ENCODE measurements at places on chromosomes 6 and 20.

GRCh38 chr6:122009000-122009350 is 390.5 kb upstream of the HSF2 start:
- no peak for DNase-seq

DNA sequence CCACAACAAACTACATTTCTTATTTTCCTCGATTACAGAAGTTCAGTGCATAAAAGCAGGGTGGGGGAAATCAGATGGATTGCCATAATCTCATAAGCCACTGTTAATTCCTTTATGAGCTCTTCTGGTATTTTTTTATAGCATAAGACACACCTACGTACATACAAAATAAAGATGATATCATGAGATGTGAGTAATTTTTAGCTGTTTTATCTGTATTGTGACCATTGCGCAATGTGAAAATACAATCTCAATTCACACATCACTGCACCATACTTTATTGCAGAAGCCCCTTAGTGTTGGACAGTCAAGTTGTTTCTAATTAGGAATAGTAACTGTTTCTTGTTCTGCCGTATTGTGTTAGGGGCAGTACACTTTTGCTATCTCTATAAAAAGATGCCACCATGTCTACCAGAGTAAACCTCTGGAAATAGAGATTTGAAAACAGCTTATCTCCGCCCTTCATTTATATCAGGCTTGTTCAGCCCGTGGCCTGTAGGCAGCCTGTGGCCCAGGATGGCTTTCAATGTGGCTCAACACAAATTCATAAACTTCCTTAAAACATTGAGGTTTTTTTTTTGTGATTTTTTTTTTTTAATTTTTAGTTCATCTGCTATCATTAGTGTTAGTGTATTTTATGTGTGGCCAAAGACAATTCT is 90.4 kb downstream of the FARS2 start:
- DNase-seq: no peak

GRCh38 chr6:166244353-166245045 is 63.7 kb downstream of the PRR18 start:
- DNase-seq: peak; percentile 57

GRCh38 chr6:151699719-151700118 is 107.8 kb upstream of the ESR1 start:
- DNase-seq: no peak

GRCh38 chr6:130466748-130467061 is 100.9 kb downstream of the TMEM200A start:
- no peak for DNase-seq

GRCh38 chr6:124962639-124963415 is 590 bp downstream of the RNF217 start:
- DNase-seq: no peak

GRCh38 chr20:62942456-62942855 is 4.5 kb downstream of the GID8 start:
- no peak for DNase-seq

GRCh38 chr6:74115674-74116073 is 419.7 kb downstream of the CD109 start:
- no peak for DNase-seq

DNA sequence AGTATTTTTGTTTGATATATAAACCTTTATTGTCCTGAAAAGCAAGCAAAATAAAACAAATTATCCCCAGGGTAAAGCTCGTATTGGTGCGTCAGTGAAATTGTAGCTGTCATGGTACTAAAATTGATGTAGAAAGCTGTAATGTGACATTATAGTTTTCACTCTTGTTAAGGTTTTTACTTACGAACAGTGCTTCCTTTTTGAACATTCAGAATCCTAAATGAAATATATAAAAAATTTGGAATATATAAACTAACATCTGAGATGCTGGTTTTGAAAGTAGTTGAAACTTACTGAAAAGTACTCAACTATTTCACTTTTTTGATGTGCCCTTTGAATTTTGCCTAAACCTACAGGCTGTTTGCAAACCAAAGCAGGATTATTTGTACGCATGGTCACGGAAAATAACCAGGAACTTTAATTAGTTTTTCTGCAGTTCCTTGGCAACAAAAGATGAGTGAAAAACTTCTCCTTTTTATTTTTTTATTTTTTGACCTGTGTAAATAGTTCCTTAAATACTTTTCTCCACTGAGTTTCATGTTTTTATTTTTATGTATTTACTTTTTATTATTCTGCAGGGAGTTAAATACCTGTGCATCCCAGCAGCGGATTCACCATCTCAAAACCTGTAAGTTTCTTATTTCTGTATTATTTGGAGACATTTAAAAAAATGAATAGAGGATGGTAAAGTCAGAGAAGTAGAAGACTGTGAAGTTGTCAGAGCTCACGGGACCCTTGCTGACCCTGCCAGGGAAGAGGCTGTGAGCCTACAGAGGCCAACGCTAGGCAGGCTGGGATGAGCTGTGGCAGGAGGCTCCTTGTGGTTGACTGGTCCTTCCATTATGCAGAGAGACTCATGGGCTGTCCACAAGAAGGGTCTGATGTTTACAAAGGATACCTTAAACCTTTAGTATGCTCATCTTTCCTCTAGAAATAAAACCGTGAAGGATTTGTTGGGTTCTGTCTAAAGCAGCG is 42.5 kb downstream of the DUSP22 start:
- no peak for DNase-seq

GRCh38 chr20:33015114-33015484 is 7.6 kb downstream of the BPIFB2 start:
- DNase-seq: no peak

- DNase-seq: peak; percentile 71
Measured at GRCh38 chr20:49323622-49324238, 45.9 kb upstream of the ZNFX1 start.

GRCh38 chr20:57856658-57857057 is 146.8 kb upstream of the PMEPA1 start:
- DNase-seq: no peak

DNA sequence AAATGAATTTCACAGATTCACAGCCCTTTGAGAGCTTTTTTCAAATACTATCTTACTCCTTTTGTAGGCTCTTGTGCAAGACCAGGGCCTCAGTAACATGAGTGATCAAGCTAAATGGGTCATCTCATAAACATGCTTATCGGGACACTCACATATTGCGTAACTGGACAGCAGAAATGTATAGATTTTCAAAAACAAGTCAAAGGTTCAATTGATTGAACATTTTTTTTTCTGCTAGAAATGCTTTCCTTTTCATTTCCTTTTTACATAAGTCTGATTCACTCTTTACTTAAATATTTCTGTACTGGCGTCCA is 8.7 kb upstream of the SALL4 start:
- DNase-seq: no peak

DNA sequence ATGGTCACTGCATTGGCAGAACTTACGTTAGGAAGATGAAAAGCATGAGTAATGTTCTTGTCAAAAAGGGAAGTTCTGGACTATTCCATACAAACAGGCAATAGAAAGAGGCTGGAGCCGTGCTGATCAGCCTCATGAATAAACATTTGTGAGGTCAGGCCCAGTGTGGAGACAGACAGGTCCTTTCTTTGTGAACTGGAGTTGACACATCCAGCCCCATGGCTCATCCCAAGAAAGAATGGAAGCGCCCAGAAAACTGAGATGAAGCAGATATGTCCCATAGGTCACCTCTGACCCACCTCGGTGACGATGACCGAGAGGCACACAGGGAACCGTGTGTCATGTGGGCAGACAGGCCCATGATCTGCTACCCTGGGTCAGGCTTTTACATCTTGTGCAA is 276.0 kb upstream of the SGK1 start:
- no peak for DNase-seq

GRCh38 chr20:51402201-51402600 is 140.3 kb downstream of the NFATC2 start:
- DNase-seq: peak; percentile 87

DNA sequence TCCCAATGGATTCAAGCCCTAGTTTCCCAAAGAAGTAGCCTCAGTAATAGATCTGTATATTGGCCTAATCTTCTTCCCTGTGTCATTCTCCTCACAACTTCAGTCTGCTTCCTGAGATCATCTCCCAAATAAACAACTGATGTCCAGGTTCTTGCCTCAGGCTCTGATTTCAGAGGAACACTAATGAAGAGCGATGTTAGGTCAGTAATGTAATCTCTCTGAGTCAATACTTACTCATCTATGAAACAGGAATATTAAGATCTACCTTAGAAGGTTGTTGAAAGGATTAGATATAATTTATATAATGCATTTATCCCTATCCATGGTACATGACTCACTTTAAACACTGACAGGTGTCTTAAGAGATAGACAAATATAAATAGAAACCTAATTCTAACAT is 246.0 kb upstream of the FLRT3 start:
- DNase-seq: no peak

DNA sequence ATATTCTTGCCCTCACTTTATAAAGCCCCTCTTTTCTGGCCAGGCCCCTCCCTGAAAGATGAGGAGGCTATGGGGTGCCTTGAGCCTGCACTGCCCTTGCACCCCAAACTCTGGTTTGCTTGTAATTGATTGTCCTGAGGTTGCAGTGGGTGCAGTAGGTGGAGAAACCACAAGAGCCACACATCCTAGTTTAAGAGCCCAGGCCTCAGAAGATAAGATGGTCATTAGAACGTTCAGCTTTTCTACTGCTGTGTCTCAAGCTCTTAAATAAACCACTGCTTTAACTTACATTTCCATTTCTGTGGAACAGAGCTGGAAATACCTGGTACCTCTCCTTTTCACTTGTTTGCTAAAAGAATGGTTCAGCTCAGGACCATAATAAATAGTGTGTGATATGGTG is 9.0 kb downstream of the MRAP2 start:
- DNase-seq: no peak

- DNase-seq: no peak
Measured at GRCh38 chr6:11929241-11929835, 82.8 kb upstream of the HIVEP1 start.

GRCh38 chr20:58433759-58434158 is 44.7 kb downstream of the VAPB start:
- DNase-seq: no peak

DNA sequence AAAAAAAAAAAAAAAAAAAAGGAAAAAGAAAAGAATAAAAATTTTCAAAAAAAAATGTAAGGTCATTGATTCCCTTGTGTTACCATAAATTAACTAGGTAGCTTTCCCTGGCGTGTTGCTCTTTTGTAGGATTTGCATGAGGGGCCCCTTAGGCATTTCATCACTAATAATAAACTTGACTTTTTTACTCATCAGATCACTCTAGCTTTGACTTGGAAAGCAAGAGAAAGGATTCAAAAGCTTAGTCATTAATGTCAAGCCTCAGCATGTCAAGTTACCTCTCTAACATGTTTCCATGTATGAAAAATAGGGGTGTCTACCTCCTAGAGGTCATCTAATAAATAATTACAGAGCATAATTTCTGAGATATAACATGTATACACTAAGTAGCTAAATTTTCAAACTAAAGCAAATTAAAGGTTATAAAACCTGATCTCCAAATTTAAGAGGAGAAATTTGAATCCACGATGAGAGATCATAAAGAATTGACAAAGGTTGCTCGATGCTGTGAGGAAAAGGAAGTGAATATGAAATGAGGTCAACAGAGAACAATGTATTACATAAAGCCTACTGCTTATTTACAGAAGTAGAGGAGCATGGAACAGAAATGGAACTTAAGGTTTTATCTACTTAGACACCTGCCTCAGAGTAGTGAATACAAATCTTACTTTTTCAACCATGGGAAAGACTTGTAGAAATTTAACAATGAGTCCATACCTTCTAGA is 86.8 kb downstream of the ARHGAP18 start:
- no peak for DNase-seq

GRCh38 chr6:144639654-144640053 is 354.5 kb downstream of the UTRN start:
- DNase-seq: no peak

DNA sequence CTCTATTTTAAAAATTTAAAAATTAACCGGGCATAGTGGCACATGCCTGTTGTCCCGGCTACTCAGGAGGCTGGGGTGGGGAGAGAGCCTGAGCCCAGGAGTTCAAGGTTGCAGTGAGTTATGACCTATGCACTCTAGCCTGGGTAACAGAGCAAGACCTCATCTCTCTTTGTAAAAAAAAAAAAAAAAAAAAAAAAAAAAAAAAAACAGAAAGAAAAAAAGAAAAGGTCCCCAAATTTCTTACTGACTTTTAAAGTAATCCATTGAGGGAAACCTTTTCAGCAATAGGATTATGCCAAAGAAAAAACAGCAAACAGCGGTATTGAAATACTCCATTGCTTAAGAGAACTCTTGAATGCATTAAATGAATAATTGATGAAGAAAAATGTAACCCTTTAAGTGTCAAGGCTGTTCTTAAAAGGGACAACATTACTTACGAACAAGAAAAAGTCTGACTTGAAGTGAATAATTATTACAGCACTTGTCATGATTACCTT is 6.0 kb upstream of the DNAAF9 start:
- no peak for DNase-seq

DNA sequence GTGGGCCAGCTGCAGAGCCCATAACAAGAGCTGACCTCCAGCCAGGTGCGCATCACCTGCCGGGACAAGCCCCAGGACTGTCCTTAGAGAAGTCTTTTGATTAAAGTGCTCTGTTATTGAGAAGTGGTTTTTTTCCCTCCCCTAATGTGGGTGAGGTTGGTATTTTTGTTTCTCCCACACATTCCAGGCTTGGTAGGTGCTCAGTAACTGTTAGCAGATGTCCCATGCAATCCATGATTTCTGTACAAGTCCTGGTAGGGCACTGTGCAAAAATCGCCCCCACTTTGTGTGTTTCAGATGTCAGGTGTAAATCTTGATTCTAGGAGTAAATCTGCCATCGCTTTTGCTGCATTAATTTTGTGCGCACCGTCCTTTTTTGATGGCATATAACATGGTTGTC is 4.7 kb downstream of the FAM210B start:
- no peak for DNase-seq

GRCh38 chr6:125094563-125094962 is 59.0 kb upstream of the TPD52L1 start:
- no peak for DNase-seq

DNA sequence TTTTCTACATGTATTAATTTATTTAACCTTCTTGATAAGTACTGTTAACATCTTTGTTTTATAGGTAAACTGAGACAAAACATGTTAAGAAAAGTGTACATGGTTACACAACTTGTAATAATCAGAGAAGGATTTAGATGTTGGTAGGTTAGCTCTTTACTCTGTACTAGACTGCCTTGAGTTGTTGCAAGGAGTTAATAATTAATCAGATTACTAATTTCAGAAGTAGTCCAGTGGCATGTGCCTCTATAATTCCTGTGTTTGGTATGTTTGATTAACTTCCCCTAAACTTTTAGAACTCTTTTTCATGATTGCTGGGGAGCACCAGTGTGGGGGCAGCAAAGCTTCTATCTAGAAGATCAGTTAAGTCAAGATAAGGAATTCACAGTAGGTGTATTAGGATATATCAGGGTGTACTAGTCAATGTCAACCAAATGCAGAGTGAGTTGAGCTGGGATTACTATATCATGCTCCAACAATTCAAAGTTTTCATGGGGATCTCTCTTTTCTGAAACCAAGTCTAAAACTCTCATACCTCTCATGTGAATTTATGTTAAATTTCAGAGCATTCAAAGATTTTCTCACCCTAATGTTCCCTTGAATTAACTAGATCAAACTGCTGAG is 129.7 kb upstream of the AHI1 start:
- DNase-seq: no peak

Data from activated CD4-positive, alpha-beta T cell treated with anti-CD3 and anti-CD28 coated beads, Interleukin-2, Interleukin-4, amounts not matched to agents 100 ng/mL and 50 ng/mL, durations not matched to agents 16 hours and 8 hours (primary cell).